H1 (cell line): ENCODE measurements at places on chromosomes 6 and 20. TPM values are rescaled to one million over a fixed set of nuclear protein-coding genes. Genes with fewer than 3 reads are reported as not detected.

GRCh38 chr20:9509246-9509645, 5.1 kb upstream of the LAMP5 start:
- H3K4me1 ChIP-seq = peaks cover 21% of the 10 kb centered on the region
- H3K4me3 ChIP-seq = peak overlapping the region; percentile 5; the same call in 1 of the 2 replicates
- H3K36me3 ChIP-seq = no peaks in the 10 kb centered on the region
- H3K27me3 ChIP-seq = peaks cover 96% of the 10 kb centered on the region

DNA sequence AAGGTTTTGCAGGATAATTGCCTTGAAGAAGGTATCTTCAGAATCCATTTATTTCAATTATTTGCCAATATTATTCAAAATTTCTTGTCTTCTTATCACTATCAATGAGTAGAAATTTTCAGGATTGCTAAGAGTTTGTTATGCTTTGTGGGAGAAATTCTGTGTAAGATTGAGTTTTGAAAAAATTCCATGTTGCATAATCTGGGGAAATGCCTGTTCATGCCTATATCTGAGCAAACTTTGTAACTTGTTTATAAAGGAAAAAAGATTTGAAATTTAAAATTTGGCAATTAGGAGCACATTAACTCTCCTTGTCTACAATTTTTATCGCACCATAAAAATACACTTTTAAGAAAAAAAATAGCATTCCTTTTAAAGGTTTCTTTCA, 39.8 kb upstream of the EDN1 start:
- no peaks in the 10 kb centered on the region for H3K27me3 ChIP-seq
- no peak overlapping the region for H3K4me3 ChIP-seq
- H3K27ac ChIP-seq = no peak overlapping the region
- no peak for DNase-seq

- DNase-seq = no peak
- H3K27ac ChIP-seq = no peak overlapping the region
- no peaks in the 10 kb centered on the region; the same call in 1 of the 2 replicates for H3K4me1 ChIP-seq
Measured at GRCh38 chr6:157644043-157644810, 178.8 kb upstream of the SNX9 start.

GRCh38 chr20:39310363-39310995, 348.3 kb downstream of the DHX35 start:
- H3K4me3 ChIP-seq = no peak overlapping the region
- H3K27me3 ChIP-seq = no peaks in the 10 kb centered on the region
- no peak overlapping the region for H3K27ac ChIP-seq
- peaks cover 9% of the 10 kb centered on the region for H3K4me1 ChIP-seq
- DNase-seq = no peak
- no peaks in the 10 kb centered on the region; the same call in 1 of the 2 replicates for H3K36me3 ChIP-seq

GRCh38 chr6:125099211-125100073, 54.1 kb upstream of the TPD52L1 start:
- no peaks in the 10 kb centered on the region for H3K27me3 ChIP-seq
- no peaks in the 10 kb centered on the region for H3K36me3 ChIP-seq
- no peak overlapping the region for H3K27ac ChIP-seq
- peaks cover 3% of the 10 kb centered on the region; the same call in 1 of the 2 replicates for H3K4me1 ChIP-seq
- H3K4me3 ChIP-seq = peak overlapping the region; percentile 73
- DNase-seq = peak; percentile 77

- no peaks in the 10 kb centered on the region for H3K36me3 ChIP-seq
- H3K27me3 ChIP-seq = no peaks in the 10 kb centered on the region
- H3K27ac ChIP-seq = no peak overlapping the region
Measured at GRCh38 chr6:119649531-119649930, 300.0 kb upstream of the MAN1A1 start.

The ULBP2 gene
- not detected in 2 replicates for total RNA-seq

GRCh38 chr20:1711826-1712601, 54.4 kb upstream of the SIRPG start:
- H3K27ac ChIP-seq = no peak overlapping the region
- no peak overlapping the region for H3K4me3 ChIP-seq
- no peaks in the 10 kb centered on the region for H3K36me3 ChIP-seq
- no peaks in the 10 kb centered on the region; the same call in 1 of the 2 replicates for H3K27me3 ChIP-seq
- no peaks in the 10 kb centered on the region for H3K4me1 ChIP-seq
- no peak for DNase-seq

DNA sequence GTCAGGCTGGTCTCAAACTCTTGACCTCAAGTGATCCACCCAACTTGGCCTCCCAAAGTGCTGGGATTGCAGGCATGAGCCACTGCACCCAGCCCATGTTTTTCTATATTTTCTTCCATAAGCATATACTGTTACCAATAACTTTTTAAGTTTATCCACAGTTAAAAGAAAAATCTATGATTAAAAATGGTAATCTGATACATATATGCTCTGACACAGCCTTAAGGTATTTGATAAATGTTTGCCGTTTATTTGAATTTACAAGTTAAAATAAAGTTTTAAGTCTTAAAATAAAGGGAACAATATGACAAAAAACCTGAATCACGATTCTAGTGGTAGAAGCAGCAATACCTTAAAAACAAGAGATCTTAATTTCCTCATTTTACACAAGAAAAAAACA, 5.2 kb downstream of the STK38 start:
- H3K36me3 ChIP-seq = peaks cover 34% of the 10 kb centered on the region
- no peak for DNase-seq
- H3K4me3 ChIP-seq = no peak overlapping the region
- no peak overlapping the region for H3K27ac ChIP-seq

- peak; percentile 60 for DNase-seq
- H3K36me3 ChIP-seq = no peaks in the 10 kb centered on the region
- H3K27ac ChIP-seq = no peak within 1 kb of the TSS
- peak within 1 kb of the TSS; percentile 53 for H3K4me3 ChIP-seq
- H3K27me3 ChIP-seq = no peaks in the 10 kb centered on the region
- H3K4me1 ChIP-seq = peaks cover 4% of the 10 kb centered on the region
Measured at GRCh38 chr6:24935366-24936152, at the start of gene RIPOR2. Gene RIPOR2, minus strand, starts transcription at chr6:24935960. Its CDS starts 62 bp downstream, at chr6:24935898.

DNA sequence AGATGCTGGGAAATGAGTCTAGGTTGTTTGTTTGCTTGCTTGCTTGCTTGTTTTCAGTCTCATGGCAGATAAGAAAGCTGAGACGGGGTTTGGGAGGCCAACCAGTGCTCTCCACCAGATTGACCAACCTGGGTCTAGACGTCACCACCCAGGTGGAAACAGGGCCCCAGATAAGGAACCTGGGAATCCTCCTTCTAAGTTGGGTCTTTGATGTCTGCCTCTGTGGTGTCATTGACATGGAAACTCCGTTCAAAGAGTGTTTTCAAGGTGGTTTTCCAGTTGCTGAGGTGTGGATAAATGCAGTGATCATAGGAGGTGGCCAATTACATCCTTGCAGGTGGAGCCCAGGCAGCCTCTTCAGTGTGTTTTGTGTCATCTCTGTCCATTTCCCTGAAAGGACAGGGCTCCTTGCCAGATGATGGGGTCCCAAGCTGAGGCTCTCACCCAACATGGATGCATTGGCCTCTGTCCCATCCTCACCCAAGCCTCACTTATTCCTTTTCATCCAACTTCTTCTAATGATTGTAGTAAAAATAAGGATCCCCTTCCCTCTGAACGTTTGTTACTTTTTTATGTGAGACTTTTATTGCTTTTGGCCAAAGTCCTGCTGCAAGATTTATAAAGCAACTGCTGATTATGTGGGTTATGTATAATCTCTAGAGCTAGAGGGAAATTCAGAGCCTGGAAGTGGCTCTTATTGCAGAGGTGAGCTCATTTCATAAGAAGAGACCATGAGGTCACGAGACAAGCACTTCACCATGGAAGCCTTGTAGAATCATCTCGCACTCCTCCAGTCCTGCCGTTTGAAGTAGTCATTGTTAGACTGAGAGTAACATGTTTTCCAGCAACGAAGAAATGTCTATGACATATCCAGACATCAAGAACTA, 32.0 kb upstream of the SYNDIG1 start:
- H3K36me3 ChIP-seq = no peaks in the 10 kb centered on the region
- DNase-seq = no peak
- no peak overlapping the region for H3K4me3 ChIP-seq
- H3K27ac ChIP-seq = no peak overlapping the region
- H3K27me3 ChIP-seq = no peaks in the 10 kb centered on the region
- H3K4me1 ChIP-seq = peaks cover 5% of the 10 kb centered on the region; the same call in 1 of the 2 replicates

GRCh38 chr6:80077067-80077466, 29.4 kb upstream of the BCKDHB start:
- DNase-seq = no peak
- H3K27me3 ChIP-seq = no peaks in the 10 kb centered on the region
- no peaks in the 10 kb centered on the region for H3K4me1 ChIP-seq
- no peak overlapping the region for H3K27ac ChIP-seq
- no peak overlapping the region for H3K4me3 ChIP-seq
- no peaks in the 10 kb centered on the region for H3K36me3 ChIP-seq

DNA sequence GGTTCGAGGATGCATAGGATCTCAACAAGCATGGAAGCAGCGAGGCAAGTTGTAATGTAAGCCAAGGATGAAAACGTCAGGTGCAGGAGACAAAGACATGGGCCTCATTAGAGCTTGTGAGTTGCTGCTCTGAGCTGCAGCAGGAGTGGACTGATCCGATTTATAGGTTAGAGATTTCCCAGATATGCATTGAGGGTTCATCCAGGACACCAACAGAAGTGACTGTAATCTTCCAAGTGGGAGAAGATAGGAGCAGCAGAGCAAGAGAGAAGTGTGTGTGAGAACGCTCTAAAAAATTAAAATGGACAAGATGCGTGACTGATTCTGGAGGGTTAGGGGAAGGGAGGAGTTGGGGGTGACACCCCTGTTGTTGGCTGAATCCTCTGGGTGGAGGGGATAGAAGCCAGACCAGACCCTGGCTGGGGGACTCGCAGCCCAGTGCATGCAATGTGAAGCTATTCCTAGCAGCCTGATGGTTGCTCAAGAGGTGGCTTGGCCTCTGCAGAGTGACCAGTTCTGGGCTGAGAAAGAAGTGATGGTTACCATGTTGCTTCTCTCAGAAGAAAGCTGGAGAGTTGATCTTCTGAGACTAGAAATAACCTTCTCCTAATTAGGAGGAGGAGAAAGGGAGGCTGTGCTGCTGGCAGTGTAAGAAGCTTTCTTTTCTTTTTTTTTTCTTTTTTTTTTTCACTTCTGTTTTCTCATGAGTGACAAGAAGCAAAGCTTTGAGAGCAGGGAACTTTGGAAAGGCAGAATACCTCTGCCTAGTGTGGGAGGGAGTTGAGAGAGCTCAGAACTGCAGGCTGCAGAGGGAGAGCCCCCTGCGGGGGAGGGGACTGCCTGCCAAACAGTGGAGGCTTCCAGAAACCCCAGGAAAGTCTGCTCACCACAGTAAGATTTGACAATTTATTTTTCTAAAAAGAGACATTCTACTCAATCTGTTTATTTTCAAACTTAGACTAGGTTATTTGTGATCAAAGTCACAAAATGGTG, 116.9 kb downstream of the SLX4IP start:
- no peak overlapping the region for H3K4me3 ChIP-seq
- DNase-seq = peak; percentile 17

DNA sequence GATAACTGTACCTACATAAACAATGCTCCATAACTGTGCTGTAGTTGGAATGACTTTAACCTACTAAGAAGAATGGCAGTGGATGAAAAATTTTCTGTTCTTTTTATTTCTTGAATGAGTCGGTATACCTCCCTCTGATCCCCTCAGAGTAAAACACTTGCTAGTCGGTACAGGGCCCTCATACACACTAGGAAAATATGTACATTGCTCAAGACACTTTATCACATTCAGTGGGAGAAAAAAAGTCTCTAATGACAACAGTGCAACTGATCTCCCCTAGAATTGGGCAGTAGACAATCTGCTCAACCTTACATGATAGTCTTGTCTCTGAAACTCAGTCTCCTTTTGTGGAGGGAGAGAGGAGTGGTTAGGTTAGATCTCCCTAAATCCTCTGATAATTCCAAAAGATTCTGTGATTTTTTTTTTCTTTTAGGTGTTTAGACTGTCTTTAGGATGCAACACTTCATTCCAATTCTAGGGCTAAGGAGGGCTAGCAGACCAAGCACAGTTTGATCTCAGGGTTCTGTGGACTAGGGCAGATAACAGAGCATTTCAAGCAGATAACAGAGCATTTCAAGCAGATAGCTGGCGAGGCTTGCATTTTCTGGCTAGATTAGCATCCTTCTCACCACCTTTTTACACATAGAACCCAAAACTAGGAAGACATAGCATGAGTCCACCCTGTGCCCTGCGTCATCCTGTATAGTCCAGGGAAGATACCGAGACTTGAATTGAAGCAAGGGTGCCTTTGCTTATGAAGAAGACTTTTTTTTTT, 100.3 kb upstream of the TNFAIP3 start:
- H3K27ac ChIP-seq = no peak overlapping the region
- H3K36me3 ChIP-seq = no peaks in the 10 kb centered on the region
- H3K4me3 ChIP-seq = no peak overlapping the region

The MOG gene
- total RNA-seq = 0.31 and 0.86 TPM in 2 replicates

The CSNK2B gene
- total RNA-seq = 192 and 208 TPM in 2 replicates

DNA sequence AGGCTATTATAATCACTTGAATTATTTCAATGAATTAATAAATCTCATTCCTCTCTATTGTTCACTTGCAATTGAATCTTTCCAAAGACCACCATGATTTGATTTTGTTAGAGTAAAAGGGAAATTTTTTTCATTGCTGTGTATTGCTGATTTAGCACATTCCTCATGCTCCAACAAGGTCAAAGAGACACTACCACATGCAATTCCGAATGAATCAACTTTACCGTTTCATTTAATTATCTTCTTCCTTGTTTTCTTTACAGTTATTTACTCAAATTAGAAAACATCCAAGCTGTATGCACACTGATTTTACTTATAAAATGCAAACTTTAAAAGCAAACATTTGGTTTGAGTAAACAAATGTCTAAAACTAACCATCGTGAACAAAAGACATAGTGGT, 967 bp downstream of the KIAA0408 start:
- no peaks in the 10 kb centered on the region for H3K27me3 ChIP-seq
- no peak for DNase-seq
- H3K27ac ChIP-seq = no peak overlapping the region
- H3K4me1 ChIP-seq = peaks cover 7% of the 10 kb centered on the region
- no peaks in the 10 kb centered on the region for H3K36me3 ChIP-seq

The HCK gene
- total RNA-seq = 0.37 and 0.82 TPM in 2 replicates

- H3K4me1 ChIP-seq = no peaks in the 10 kb centered on the region
- no peaks in the 10 kb centered on the region for H3K27me3 ChIP-seq
- no peaks in the 10 kb centered on the region for H3K36me3 ChIP-seq
- H3K27ac ChIP-seq = no peak overlapping the region
- no peak for DNase-seq
- H3K4me3 ChIP-seq = no peak overlapping the region
Measured at GRCh38 chr6:12538881-12539357, 177.6 kb upstream of the PHACTR1 start.

GRCh38 chr6:131013495-131013894, 49.5 kb downstream of the EPB41L2 start:
- no peak overlapping the region for H3K4me3 ChIP-seq
- no peaks in the 10 kb centered on the region for H3K36me3 ChIP-seq
- no peak for DNase-seq
- H3K27me3 ChIP-seq = no peaks in the 10 kb centered on the region

DNA sequence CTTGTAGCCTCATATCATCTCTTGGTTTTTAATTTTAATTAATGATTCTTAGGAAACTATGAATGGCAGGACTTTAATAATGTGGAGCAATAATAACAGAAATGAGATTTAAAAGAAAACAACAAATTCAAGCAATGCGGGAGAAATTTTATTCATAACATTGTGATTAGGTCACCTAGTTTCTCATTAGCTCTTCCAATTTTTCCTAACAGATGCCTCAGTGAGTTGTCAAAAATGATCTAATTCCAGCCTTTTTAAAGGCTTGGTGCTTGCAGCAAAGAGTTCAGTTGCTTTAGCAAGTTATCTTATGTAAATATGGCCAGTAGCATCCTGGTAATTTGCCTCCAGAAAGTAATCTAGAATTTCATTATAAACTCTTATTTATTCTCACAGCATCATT, 20.4 kb downstream of the PDE7B start:
- no peak overlapping the region for H3K4me3 ChIP-seq
- H3K27ac ChIP-seq = no peak overlapping the region
- DNase-seq = no peak
- H3K27me3 ChIP-seq = no peaks in the 10 kb centered on the region
- no peaks in the 10 kb centered on the region for H3K4me1 ChIP-seq
- H3K36me3 ChIP-seq = no peaks in the 10 kb centered on the region

The ADGB gene
- not detected in 2 replicates for total RNA-seq
